CD4-positive, alpha-beta T cell treated with Interleukin-21 for 1 hour (primary cell): ENCODE measurements at places on chromosomes 3 and 15.
A peak's percentile ranks its signal among the peaks of the same experiment; 100 is the strongest.

DNA sequence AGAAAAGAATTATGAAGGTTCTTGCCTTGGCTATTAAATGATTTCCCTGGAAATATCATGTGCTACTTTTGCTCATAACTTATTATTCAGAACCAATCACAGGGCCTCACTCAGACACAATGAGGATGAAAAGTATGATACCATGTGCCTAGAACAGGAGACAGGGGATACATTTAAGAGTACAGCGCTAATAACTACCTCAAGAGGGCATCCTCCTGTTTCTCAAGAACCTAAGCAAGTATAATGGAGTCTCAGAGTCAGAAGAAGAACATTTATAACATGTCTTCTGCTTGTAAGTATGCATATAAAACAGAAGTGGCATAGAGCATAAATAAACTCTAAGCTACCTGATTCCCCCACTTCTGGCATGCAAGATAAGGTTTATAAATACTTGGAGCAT is 125.4 kb upstream of the MME start:
- DNase-seq = no peak

DNA sequence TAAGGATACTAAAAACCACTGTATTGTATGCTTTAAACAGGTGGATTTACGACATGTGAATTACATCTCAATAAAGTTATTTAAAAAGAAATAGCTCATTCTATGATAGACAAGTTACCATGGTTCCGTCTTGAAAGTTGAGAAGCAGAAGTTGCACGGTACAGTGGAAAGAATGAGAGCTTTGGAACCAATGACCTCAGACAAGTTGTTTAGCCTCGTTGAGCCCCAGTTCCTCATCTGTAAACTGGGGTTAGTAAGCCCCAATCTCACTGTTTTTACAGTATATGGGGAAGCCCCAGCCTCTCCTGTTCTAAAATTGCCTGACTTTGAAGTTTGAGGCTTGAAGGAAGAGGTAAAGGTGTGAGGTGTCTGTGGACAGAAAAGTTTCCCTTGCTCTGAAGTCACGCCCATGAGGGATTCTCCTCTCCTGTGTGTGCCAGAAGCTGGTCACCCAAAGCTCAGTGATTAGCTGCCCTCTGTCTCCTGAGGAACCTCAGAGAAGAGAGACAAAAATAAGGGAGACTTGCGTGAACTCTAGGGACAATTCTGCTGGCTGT is 10.0 kb downstream of the CRYGS start:
- DNase-seq = peak; percentile 66

DNA sequence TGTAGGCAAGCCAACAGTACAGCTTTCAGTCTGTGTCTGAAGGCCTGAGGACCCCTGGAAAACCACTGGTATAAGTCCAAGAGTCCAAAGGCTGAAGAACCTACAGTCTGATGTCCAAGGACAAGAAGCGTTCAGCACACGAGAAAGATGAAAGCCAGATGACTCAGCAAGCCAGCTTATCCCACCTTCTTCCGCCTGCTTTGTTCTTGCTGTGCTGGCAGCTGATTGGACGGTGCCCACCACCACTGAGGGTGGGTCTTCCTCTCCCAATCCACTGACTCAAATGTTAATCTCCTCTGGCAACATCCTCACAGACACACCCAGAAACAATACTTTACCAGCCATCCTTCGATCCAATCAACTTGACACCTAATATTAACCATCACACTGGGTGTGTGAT is 59.0 kb upstream of the PDZRN3 start:
- DNase-seq = no peak

- no peak for DNase-seq
Measured at GRCh38 chr3:41681479-41681878, 280.4 kb downstream of the ULK4 start.

GRCh38 chr15:79296583-79296982 is 14.1 kb downstream of the ANKRD34C start:
- no peak for DNase-seq

GRCh38 chr15:93449798-93450197 is 360.8 kb upstream of the RGMA start:
- no peak for DNase-seq

DNA sequence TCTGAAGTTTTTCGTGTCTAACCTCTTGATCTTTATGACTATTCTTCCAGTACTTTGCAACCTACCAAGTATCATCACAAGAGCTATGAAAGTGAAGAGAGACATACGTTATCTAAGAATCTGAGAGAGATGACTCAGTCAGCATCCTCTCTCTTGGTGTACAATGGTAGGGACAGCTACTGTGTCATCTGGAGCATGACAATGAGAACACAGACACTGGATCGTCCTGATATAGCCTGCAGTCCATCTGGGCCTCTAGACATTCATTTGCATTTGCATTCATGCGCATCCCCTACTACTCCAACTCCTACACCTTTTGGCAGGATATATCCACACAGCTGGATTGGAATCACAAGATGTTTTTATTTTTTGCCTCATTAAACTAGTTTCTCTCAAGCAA is 115.2 kb downstream of the PEX5L start:
- no peak for DNase-seq

DNA sequence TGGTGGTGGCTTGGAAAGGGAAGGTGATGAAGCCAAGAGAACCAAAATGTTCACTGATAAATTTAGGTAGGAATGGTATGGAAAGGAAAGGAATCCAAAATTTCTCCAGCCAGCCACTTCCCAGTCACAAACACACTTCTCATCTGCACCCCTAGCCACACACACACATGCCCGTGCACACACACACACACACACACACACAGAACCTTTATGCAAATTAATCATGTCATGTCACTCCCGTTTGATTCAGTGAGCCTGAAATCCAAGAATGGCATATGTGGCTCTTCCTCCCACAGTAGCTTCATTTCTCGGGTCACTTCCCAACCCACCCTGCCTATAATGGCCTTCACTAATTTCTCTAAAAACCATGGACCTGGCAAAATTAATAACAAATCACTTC is 3.1 kb upstream of the HLTF start:
- DNase-seq = no peak

GRCh38 chr15:41487381-41487780 is 6.3 kb upstream of the ITPKA start:
- DNase-seq = no peak

DNA sequence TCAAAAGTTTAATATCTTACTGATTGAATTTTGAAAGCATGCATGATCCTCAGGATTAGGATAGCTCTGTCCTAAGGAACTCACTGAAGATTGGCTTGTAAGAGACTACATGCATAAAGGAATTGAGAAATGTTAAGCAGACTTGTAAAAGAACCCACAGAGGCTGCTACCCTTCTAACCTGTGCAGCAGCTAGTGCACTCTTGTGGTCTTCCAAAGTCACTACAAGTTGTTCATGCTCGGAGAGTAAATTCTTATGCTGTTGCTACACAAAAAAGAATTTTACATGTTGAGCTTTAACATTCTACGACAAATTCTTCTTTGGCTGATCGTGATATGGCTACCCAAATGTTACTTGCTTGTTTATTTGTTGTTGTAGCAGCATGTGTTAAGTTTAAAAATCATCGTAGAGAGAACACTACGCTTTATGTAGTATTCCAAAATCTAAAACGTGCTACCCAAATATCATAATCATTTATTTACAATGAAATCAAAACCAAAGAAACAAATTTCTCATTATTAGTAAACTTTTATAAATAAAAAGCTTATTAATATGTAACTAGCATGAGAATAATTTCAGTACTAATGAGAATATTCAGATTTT is 55.0 kb downstream of the GOLIM4 start:
- no peak for DNase-seq

- DNase-seq = no peak
Measured at GRCh38 chr3:58719684-58720083, 53.1 kb upstream of the FAM3D start.

DNA sequence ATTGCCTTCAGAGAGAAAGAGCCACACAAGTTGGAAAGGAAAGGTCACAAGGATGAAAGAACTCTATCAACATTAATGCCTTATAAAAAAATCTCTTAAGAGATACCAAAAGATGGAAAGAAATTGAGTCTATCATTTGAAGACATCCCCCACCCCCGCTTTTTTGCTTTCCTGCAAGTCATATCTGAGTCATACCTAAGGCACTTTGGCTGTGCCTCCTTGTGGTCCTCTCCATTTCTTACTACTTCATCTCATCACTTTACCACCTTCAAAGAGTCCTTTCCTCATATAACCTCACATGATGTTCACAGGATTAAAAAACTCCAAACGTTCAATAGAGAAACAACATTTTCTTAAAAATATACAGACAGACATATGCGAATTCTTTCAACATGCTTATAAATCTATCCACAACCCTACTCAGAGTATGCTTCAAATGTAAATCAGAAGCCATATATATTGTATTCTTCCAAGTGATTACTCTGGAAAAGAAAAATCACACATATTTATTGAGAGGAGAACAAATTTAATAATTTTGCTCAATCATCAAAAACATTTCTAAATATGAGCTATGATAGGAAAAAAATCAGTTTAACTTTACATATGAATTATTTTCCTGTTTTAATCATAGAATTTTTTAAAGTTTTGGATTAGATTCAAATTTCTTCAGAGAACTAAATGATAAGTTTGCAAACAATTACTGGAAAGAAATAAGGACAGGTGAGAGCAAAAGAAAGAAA is 1003.9 kb upstream of the CFAP20DC start:
- DNase-seq = peak; percentile 21

GRCh38 chr15:38853608-38854007 is 289.0 kb upstream of the RASGRP1 start:
- DNase-seq = peak; percentile 30

DNA sequence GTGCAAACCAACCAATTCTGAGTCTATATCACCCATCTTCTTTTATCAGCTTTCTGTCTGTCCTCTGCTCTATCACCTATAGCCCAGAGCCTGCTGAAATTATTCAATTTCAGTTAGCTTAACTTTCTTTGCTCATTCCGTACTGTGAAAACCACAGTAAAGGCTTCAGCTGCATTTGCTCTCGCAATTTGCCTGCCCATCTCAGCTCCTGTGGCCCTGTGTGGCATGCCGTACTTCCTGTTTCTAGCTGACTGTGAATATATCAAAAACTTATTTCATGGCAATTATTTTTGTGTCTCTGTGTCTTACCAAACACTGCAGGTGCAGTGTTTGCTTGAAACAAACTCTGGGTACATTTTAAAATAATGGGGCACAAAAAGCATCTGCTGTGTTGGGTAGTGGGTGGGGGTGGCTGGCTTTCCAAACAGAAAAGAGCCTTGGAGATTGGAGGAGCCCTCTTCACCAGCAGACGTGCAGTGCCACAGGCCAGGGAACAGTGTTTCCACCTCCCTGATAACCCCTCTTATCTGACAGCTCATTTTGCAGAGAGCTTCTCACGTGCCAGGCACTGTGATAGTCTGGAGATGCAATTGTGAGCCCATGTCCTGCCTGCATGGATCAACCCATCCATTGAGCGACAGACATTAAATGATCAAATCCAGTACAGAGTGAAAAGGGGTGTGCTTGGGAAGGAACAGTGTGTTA is 45.2 kb downstream of the GASK1A start:
- DNase-seq = peak; percentile 59

DNA sequence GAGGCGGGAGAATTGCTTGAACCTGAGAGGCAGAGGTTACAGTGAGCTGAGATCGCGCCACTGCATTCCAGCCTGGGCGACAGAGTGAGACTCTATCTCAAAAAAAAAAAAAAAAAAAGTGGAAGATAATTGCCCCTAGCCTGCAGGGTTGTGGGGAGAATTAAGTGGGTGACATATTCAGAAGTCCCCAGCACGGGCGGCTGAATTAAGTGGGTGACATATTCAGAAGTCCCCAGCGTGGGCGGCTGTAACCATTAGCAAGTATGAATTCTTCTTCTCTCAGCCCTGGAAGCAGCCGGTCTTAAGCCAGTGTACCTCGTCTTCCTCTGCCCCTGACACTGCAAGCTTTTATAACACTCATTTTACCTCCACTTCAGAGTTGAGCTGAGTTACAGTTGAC is 44.7 kb downstream of the FBLN2 start:
- DNase-seq = no peak

GRCh38 chr3:74353039-74353438 is 261.4 kb downstream of the CNTN3 start:
- no peak for DNase-seq

DNA sequence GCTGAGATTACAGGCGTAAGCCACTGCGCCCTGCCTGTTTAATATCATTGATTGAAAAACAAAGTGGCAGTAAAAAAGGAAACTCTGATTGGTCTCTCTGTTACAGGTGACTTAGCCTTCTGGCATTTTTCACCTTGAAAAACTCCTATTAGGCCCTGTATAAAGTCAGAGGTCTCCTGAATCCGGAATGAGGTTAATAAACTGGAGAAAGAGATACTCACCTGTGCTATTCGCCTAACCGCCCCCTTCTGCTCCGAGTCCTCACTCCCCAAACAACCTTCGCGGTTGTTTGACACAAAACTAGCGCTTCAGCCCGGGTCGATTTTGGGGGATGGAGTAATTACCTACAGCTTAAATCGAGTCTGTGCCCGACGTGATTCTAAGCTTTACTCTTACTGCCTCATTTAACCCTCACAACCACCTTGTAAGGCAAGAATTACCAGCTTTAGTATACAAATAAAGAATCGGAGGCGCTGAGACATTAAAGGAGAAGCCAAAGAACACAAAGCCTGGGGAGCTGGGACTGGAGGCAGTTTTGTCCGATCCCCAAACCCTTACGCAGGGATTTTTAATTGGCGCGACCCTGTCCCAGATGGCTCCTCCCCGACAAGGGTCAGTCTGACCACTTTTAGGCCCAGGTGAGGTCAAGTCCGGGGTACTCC is 441 bp downstream of the CEP70 start:
- peak; percentile 15 for DNase-seq

DNA sequence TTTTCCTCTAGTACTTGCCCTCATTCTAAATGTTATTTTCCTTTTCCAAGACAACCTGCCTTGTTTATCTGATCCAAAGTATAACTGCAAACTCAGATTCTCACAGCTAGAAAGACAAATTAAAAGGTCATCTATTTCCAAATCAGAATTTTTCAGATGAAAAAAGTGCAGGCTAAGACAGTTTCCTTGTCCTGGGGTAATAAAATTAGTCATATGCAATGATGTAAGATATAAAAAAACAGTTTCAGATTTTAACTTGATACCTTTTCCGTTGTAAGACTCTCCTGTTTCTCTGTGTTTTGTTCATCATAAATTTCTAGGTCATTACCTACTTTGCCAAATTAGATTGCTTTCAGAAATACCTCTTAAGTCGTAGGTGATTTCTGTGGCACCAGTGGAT is 238.4 kb upstream of the PEX5L start:
- no peak for DNase-seq

- peak; percentile 13 for DNase-seq
Measured at GRCh38 chr15:94670438-94671034, 439.2 kb downstream of the MCTP2 start.

DNA sequence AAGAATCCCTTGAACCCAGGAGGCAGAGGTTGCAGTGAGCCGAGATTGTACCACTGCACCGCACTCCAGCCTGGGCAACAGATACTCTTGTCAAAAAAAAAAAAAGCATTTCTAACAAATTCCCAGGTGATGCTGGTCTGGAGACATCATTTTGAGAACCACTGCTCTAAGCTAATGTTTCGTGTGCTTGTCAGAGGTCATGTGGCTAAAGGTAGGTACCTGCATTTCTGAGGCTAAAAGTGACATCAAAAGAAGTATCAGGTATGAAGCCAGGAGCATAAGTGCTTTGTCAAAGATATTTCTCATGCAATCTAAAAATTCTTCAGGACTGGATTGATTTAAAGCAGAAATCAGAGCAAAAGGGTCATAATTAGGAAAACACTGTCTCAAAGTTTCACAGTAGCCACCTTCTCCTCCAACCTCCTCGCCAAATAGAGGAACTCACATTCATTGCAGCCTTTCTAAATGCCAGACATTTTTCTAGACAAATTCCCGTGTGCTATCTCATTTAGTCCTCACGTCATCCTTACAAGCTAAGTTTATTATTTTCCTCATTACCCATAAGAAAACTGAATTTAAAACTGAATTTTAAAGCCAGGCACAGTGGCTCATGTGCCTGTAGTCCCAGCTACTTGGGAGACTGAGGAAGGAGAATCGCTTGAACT is 25.7 kb upstream of the GSK3B start:
- no peak for DNase-seq
